ENCODE measurements at places on chromosomes 7 and 10.

- no peak for DNase-seq
Observed at GRCh38 chr7:157253850-157254249, 83.0 kb upstream of the DNAJB6 start.

GRCh38 chr7:490461-491291, 29.0 kb downstream of the PDGFA start:
- no peak for DNase-seq

DNA sequence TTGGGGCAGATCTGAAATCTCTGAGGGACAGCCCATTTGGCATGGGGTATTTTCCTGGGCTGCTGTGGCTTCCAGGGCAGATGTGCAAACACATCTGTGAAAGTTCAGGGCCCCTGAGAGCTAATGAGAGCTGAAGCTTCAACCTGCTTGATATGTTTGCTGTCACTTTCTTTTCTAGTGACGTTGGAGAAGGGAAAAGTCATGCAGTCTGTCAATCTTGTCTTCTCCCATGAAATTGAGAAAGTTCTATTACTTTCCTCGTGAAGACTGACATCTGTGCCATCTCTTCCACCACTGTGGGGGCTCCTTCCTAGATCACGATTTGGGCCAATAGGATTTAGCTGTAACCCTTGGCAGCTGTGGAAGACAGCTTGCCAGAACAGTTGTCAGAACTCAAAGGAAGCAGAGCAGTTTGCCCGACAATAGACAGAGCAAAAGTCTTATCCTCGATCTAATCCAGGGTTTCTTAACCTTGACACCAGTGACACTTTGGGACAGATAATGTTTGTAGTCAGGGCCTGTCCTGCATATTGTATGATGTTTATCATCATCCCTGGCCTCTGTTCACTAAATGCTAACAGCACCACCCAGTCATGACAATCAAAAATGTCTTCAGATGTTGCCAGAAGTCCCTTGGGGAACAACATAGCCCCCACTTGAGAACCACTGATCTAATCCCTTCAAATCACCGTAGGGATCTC, 586.5 kb downstream of the LRMDA start:
- DNase-seq = no peak

GRCh38 chr7:53418834-53419482, 383.5 kb downstream of the POM121L12 start:
- no peak for DNase-seq

DNA sequence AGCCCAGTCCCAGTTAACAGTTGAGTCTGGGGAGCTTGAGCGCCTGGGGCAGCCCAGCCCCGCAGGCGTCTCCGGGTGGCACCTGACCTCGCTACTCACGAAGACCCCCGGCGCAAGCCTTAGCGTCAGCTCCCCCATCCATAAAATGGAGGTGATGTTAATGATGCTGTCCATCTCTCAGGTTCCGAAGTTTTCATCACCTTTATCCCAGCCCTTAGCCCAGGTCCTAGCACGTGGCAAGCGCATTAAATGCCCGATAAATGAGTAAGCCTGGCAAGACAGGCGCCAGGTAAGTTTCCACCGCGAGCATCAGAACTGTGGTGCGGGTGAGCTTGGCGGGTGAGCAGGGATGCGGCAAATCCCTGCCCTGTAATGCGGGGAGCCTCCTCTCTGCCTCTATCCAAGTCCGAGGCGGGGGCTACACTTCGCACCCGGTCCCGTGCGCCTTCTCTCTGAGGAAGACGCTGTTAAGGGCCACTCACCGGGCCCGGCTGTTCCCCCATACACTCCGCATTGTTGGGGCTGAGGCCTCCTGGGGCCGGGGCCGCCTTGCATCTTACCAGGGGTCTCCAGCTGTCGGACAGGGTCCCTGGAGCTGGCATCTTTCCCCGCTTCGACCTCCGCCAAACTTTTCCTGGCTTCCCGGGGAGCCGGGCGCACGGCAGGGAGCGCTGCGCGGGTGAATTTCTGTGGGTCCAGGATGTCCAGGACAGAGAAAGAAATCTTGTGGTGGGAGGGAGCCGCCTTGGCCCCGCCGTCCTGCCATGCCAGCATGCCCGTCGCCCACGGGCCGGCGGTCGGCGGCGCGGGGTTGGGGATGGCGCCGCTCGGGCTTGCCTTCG, 444 bp downstream of the NKX1-2 start:
- no peak for DNase-seq

DNA sequence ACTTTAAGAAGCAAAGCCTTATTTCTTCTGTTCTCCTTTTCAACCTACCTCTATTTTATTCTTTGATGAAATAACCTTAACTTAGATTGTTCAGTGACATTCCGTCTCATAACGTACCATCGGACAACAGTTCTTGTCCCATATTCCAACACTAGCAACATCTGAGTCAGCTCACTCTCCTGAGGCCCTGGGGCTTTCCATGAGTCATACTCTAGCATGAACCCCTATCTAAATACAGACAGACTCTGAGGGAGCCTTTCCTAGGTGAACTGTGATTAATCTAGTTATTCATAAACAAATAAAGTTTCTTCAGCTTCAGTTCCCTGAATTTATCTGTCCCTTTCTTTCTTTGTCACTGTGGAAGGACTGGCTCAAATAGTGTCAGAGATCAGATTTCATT, 168.7 kb upstream of the LYZL1 start:
- peak; percentile 63 for DNase-seq

GRCh38 chr7:50262916-50263690, 41.4 kb upstream of the IKZF1 start:
- DNase-seq = no peak

DNA sequence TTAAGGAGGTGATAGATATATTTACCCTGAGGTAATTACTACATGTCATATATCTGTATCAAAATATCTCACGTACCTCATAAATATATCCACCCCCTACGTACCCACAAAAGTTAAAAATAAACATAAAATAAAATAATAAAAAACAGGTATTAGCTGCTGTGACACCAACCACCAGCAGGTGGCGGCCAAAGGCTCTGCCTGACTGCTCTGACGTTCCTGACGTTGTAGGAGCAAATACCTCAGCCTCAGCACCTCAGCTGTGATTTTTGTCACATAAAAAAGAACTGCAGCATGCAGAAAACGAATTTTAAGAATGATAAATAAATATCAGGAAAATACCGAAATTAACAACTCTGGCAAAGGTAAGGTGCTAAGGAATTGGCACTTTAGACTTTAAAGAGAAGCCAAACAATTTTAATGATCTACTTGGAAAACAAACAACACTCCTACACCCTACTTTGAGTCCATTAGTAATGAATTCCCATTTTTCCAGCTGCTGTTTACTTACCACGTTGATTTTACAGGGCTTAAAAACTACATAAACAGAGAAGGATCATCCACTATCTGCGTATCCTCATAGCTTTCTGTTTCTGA, 125.4 kb upstream of the TARP start:
- DNase-seq = peak; percentile 53

DNA sequence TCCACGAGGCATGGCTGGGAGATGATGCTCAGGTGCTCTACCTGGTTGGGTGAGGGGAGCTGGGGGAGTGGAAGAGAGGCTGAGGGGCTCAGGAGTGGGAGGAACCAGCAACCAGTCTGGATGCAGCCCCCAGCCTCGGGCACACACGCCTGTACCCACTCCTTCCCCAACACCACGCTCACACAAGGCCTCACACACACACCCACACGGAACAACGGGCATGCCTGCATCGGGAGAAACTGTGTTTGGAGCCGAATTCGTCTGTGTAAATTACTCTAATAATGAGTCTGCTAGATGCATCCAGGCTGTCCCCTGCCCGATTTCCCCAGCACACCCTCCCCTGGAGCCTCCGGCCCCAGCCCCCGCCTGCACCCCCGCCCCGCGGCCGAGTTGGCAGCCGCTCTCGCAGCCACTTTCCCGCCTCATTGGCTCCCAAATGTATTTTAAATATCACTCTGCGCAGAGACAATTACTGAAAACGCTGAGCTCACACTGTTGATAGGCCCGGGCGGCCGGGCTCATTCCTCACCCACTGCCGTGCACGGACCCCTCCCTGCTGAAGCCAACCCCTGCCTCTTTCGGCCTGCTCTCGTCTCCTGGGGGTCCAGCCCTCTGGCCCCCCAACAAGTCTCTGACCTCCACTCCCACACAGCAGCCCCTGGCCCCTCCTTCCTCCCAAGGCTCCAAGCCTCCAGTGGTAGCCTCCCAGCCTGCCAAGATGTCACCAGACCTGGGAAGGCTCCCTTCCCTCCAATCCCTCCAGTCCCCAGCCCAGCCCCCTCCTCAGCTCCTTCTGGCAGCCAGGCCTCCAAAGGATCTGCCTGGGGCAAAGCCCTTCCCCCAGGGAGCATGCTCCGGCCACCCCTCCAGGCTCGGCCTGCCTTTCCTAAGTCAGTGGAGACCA, 11.1 kb downstream of the H2BK1 start:
- DNase-seq = no peak

DNA sequence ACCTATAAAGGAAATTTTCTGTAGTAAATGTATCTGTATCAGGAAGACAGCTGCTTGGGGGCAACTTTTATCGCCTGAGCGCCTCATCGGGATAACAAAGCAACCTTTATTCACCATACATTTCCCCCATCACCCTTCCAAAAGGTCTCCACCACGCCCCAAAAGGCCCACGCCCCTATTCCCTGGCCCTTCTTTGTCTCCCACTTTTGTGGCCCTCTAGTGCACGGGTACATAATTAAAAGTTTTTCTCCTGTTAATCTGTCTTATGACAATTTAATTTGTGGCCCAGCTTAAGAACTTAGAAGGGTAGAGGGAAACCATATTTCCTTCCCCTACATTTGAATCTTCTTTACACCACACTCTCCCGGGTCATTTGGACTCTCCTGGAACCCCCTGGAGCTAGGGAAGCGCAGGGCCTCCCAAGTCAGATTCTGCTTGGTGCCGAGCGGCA, 625 bp downstream of the RP9 start:
- peak; percentile 40 for DNase-seq

- DNase-seq = peak; percentile 77
Observed at GRCh38 chr7:66697449-66698438, 42.8 kb upstream of the RABGEF1 start.

GRCh38 chr10:50232261-50232639, 19.1 kb downstream of the ASAH2 start:
- DNase-seq = no peak

DNA sequence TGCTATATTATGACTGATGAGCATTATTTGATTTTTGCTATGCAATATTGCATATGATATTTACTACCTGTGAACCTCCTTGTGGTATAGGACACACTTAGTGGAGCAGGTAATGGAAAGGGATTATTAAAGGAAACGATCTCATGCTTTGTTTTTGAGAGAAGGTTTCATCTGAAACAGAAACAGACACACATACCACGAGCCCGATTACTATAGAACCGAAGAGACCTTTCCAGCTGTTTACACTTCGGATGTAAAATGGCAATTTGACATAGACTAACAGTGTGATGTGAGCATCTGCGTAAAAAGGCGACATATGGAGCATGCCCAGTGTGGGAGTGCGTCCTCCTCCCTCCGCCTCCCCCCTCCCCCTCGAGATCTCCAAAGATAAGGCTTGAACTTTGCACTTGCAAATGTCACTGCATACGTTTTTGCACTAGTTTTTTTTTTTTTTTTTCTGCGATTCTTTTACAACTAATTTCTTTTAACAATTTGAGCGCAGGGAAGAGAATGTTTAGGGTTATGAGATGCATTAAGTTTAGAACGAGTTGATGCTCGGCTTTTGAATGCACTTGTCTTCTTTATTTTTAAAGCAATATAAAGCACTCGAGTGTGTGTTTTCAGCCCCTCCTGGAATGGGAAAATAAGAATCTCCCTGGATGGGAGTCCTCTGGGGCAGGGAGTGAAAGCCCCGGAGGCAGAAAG, 251.0 kb downstream of the NSUN6 start:
- no peak for DNase-seq

DNA sequence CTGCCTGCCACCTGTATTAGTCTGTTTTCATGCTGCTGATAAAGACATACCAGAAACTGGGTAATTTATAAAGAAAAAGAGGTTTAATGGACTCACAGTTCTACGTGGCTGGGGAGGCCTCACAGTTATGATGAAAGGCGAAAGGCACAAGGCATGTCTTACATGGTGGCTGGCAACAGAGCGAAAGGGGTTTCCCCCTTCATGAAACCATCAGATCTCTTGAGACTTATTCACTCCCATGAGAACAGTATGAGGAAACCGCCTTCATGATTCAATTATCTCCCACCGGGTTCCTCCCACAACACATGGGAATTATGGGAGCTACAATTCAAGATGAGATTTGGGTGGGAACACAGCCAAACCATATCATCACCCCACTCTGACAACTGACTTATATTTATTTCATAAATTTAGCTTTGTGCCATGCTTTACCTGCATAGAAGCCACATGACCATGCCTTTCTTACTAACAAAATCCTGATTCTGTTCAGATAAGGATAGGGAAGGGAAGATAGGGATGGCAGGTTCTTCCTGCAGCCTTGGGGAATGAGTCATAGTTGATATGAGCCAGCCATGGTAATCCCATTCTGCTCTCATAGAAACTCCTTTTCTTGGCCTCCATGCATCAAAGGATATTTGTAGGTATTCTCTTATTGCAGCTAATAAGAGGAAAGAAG, 191.3 kb upstream of the AGK start:
- peak; percentile 49 for DNase-seq

DNA sequence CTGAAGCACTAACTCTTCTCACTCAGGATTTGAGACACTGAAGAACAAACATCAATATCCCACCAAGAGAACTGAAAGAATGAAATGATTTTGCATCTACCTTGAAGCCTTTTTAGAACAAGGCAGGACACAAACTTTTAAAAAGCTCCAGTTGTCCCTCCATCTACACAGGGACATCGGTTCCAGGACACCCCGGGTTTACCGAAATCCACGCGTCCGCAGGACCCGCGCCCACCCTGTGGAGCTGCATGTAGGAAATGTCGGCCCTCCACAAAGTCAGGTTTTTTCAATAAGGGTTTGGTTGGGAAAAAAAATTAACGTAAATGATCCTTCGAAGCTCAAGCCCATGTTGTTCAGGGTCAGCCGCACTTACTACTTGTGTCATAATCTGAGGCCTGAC, 94.0 kb downstream of the DIP2C start:
- DNase-seq = no peak

GRCh38 chr7:97015279-97015678, 9.4 kb downstream of the DLX5 start:
- no peak for DNase-seq

DNA sequence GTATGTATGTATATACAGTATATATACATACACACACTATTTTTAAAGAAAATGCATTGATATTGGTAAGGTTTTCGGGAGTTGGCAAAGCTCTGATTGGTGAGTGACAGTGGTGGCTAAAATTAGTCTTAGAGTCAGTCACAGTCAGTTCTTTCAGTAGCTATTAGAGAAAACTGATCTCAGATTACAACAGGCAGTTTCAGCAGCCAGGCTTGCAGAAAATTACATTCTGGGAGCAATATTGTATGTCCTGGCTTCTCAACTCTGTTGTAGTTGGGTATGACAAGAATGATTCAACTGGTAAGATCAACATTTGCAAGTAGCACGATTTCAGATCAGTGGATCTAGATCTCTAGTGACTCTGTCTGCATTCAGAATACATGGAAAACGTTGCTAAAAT, 897.9 kb upstream of the AUTS2 start:
- DNase-seq = peak; percentile 34

DNA sequence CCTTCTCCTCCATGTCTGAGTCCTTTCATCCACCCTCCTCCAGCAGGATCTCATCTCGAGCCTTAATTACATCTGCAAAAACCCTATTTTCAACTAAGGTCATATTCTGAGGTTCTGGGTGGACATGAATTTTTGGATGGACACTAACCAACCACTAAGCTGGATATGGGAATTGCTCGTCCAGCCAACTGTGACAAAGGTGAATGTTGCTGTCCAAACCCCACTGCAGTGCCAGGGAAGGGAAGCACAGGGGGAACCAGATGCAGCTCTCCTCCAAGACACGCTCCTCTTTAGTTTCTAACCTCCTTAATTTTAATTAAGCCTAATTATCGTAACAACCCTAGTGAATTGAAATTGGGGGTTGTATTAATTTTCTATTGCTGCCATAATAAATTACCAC, 65.1 kb upstream of the EBF3 start:
- DNase-seq = no peak

Measured in fibroblast of mammary gland (primary cell).